ENCODE measurements at places on chromosomes 7 and 10. TPM values are rescaled to one million over a fixed set of nuclear protein-coding genes. Genes with fewer than 3 reads are reported as not detected.

DNA sequence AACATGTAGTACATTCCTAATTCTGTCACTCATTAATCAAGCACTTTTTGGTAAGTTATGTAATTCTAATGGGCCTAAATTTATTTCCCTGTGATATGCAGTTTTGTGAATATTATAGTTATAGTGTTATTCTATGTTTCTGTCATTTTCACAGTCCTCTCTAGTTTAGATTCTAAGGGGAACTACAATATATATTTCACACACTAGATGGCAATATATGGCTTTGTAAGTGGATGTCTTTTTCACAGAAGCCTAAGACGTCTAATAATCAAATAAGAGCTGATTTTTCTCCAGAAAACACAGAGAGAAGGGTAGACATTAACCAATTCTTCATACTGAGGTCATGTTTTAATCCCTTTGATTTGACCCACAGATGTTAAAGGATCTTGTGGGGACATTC, 18.0 kb downstream of the RNLS start:
- DNase-seq, result no peak
- no peak overlapping the region for H3K4me3 ChIP-seq
- H3K27ac ChIP-seq, result no peak overlapping the region
- H3K36me3 ChIP-seq, result no peaks in the 10 kb centered on the region

HYCC1 gene
- total RNA-seq, result 61.1 TPM

GRCh38 chr7:80636709-80637108, 1.7 kb upstream of the CD36 start:
- H3K27me3 ChIP-seq, result no peaks in the 10 kb centered on the region
- H3K27ac ChIP-seq, result no peak overlapping the region
- H3K4me3 ChIP-seq, result no peak overlapping the region
- H3K36me3 ChIP-seq, result no peaks in the 10 kb centered on the region

GRCh38 chr7:26534649-26535482, 243.2 kb downstream of the SNX10 start:
- H3K4me1 ChIP-seq, result no peaks in the 10 kb centered on the region
- H3K27me3 ChIP-seq, result peaks cover 1% of the 10 kb centered on the region
- H3K4me3 ChIP-seq, result no peak overlapping the region
- no peak for DNase-seq

- H3K27me3 ChIP-seq, result no peaks in the 10 kb centered on the region
- no peaks in the 10 kb centered on the region for H3K36me3 ChIP-seq
- no peak overlapping the region for H3K4me3 ChIP-seq
- DNase-seq, result no peak
- H3K27ac ChIP-seq, result no peak overlapping the region
These were observed 66.8 kb upstream of the TARP start for GRCh38 chr7:38339953-38340819.

DNA sequence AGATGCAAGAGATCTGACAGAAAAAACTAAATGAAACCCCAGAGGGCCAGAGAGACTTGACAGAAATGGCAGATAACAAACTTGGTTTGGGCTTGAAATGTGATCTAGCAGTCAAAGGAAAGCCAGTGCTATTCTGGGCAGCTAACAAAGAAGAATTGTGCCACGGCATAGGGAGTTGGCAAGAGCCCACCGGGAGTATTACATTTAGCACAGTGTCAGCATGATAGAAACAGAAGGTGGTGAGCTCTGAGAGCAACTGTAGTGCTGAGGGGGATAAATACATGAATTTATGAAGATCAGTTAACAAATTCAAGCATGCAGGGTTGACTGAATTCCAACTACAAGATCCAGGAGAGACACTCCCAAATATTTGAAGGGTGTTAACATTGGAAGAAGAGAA, 91.1 kb downstream of the AHCYL2 start:
- no peaks in the 10 kb centered on the region for H3K27me3 ChIP-seq
- H3K36me3 ChIP-seq, result no peaks in the 10 kb centered on the region
- no peaks in the 10 kb centered on the region for H3K4me1 ChIP-seq

TCERG1L gene
- not detected for total RNA-seq

Measured in aorta (tissue), 5 donors.